ENCODE measurements at places on chromosomes 12 and 14. TPM values are rescaled to one million over a fixed set of nuclear protein-coding genes. Genes with fewer than 3 reads are reported as not detected.

Gene OAS3
- total RNA-seq, result 34.7 TPM

Gene AKAP5
- 0.45 TPM for total RNA-seq

Gene KRT83
- not detected for total RNA-seq

Gene STON2
- 20.8 TPM for total RNA-seq

Gene ENDOU
- total RNA-seq, result 1.4 TPM

Gene SETD3
- total RNA-seq, result 61.5 TPM

Gene DPPA3
- total RNA-seq, result not detected

Gene EPS8
- 299 TPM for total RNA-seq

Gene PTPRO
- 5.2 TPM for total RNA-seq

Gene GUCY2C
- not detected for total RNA-seq

Gene TAPBPL
- total RNA-seq, result 13.0 TPM

Data from mesenteric fat pad (tissue), 1 donor.